ENCODE measurements at places on chromosomes 7 and 10. TPM values are rescaled to one million over a fixed set of nuclear protein-coding genes. Genes with fewer than 3 reads are reported as not detected.

Gene HOXA11
- total RNA-seq = 7.1 TPM

Gene FRAT2
- 12.4 TPM for total RNA-seq

Gene CD36
- total RNA-seq = 0.82 TPM

Gene FAM237B
- total RNA-seq = not detected

Gene AASS
- 3.8 TPM for total RNA-seq

All from NCI-H460 (cell line).